ENCODE measurements at places on chromosomes 2 and 18. TPM values are rescaled to one million over a fixed set of nuclear protein-coding genes. Genes with fewer than 3 reads are reported as not detected.

The ECEL1 gene
- not detected for total RNA-seq

The CFAP210 gene
- 0.12 TPM for total RNA-seq

The SIX2 gene
- not detected for total RNA-seq

The SP100 gene
- total RNA-seq, result 179 TPM

The ONECUT2 gene
- 0.39 TPM for total RNA-seq

The RAPGEF4 gene
- total RNA-seq, result not detected

The MROH2A gene
- total RNA-seq, result not detected

The IL36RN gene
- total RNA-seq, result not detected

The MAP3K19 gene
- not detected for total RNA-seq

The SERPINB4 gene
- not detected for total RNA-seq

The REG1B gene
- total RNA-seq, result not detected

The PNKD gene
- total RNA-seq, result 20.6 TPM

The DSG1 gene
- total RNA-seq, result not detected

The ABCG5 gene
- not detected for total RNA-seq

The PCARE gene
- total RNA-seq, result not detected

The LRRTM4 gene
- not detected for total RNA-seq

The SERPINB10 gene
- total RNA-seq, result 5.1 TPM

The ACKR3 gene
- total RNA-seq, result not detected

The RAD51AP2 gene
- not detected for total RNA-seq

The TNFRSF11A gene
- total RNA-seq, result 15.0 TPM

The BCL2 gene
- 84.7 TPM for total RNA-seq

The RGPD4 gene
- total RNA-seq, result 0.07 TPM

The EML6 gene
- total RNA-seq, result 1.1 TPM

The SLC4A5 gene
- 3.2 TPM for total RNA-seq

The REG3G gene
- total RNA-seq, result not detected

The PER2 gene
- total RNA-seq, result 13.8 TPM

The PLCL1 gene
- 0.95 TPM for total RNA-seq

The TOGARAM2 gene
- total RNA-seq, result 6.8 TPM

The CAB39 gene
- 139 TPM for total RNA-seq

The AGBL5 gene
- 12.5 TPM for total RNA-seq

The SLC35F6 gene
- 15.5 TPM for total RNA-seq

The ZAP70 gene
- 97.4 TPM for total RNA-seq

The SLC5A7 gene
- not detected for total RNA-seq

The PIEZO2 gene
- not detected for total RNA-seq

The ZRANB3 gene
- total RNA-seq, result 13.8 TPM

The MPP4 gene
- not detected for total RNA-seq

The ALKAL2 gene
- 1.4 TPM for total RNA-seq

The FOSL2 gene
- 52.5 TPM for total RNA-seq

The DDX18 gene
- 93.4 TPM for total RNA-seq

The DOCK10 gene
- 334 TPM for total RNA-seq

The SPOPL gene
- 34.5 TPM for total RNA-seq

The GYPC gene
- 44.2 TPM for total RNA-seq

The TUBA3E gene
- total RNA-seq, result not detected

The LBX2 gene
- total RNA-seq, result 1.3 TPM

The EFR3B gene
- total RNA-seq, result 0.98 TPM

The GPR39 gene
- total RNA-seq, result not detected
